ENCODE measurements at places on chromosomes 4 and X.

GRCh38 chrX:13177921-13178566, 133.6 kb upstream of the FAM9C start:
- no peak for DNase-seq

- no peak for DNase-seq
Measured at GRCh38 chr4:8911316-8912088, 39.9 kb upstream of the HMX1 start.

DNA sequence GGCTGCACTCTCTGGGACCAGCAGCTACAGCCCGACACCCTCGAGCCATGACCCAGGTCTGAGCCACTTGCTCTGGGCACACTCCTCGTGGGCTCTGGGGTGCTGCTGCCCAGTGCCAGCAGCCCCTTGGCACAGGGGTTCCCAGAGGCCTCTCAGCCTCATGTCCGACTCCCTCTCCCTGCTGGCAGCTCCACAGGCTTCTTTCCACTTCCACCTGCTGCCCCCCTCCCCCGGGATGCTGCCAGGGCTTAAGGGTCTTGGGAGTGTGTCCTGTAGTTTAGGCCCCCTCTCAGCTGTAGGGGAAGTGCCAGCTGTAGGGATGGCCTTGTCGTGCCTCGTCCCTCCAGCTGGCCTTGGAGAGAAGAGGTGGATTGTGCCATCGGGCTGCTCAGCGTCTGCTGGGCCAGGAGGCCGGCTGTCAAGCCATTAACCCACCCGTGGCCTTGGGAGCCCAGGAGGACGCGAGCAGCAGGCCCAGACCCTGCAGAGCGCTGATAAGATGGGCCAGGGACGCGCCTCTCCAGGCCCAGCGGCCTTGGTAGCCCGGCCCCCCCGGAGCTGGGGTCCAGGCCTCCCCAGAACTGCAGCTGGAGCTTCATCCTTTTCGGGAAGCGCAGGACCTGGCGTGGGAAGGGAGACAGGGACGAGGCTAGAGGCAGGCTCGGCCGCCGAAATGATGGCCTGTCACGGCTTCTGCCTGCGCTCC, 1.0 kb upstream of the USP27X start:
- DNase-seq: no peak

DNA sequence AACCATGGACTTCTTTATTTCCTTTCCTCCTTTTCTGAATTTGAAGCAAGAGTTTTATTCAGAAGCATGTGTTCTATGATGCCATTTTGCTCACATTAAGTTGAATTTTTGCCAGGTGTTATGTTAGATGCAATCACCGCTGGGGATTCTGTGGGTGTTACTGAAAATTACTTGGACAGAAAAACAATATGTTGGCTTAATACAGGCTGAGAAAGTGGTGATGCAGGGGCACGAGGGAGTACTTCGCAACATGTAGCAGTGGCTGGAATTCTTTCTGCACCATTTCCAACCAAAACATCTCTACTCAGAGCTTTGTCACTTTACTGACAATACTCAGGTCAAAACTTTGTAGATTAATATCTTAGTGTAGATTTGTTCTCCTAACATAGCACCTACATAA, 109.2 kb upstream of the PCDH18 start:
- no peak for DNase-seq

DNA sequence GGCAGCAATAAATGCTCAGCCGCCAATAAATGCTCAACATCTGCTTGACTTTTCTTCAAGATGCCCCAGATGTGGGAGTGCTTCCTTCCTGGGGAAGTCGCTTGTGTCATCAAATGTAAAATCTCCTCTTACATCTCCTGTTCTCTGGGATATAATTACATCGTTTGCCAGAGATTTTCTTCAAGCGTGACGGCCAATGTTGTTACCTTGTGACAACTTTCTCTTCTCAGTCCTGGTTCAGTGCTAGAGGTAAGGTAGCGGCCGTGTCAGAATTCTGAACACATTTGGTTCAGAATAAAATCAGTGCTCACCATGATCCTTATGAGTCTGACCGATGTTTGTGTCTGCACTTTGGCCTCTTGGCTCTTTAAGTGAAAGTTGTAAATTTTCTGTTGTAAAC, 102.5 kb downstream of the ASMT start:
- DNase-seq: no peak

- DNase-seq: no peak
Measured at GRCh38 chr4:18421519-18421918, 400.0 kb upstream of the LCORL start.

DNA sequence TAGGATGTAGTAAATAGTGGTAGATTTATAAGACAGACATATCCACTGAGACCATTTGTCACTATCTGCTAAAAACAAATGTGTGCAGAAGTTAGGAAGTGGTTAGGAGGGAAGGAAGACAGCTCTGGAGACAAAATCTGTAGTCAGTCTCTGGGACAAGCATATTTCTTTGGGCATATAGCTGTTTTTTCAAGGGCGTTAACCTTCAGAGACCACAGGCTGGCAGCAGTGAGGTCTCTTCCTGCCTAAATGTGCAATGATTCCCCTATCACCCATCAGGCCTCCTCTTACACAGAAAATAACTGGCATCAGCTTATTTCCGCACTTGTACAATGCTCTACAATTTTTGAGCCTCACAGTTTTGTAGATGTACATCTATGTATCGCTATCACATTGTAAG, 6.5 kb downstream of the TMEM150C start:
- no peak for DNase-seq
